Activated CD8-positive, alpha-beta T cell treated with anti-CD3 and anti-CD28 coated beads for 36 hours (primary cell): ENCODE measurements at places on chromosomes 7 and 10. TPM values are rescaled to one million over a fixed set of nuclear protein-coding genes. Genes with fewer than 3 reads are reported as not detected.

GRCh38 chr10:5466451-5467206, 32.7 kb downstream of the CALML5 start:
- no peak for DNase-seq

GRCh38 chr10:99770408-99771045, 11.9 kb upstream of the ABCC2 start:
- DNase-seq, result no peak

DNA sequence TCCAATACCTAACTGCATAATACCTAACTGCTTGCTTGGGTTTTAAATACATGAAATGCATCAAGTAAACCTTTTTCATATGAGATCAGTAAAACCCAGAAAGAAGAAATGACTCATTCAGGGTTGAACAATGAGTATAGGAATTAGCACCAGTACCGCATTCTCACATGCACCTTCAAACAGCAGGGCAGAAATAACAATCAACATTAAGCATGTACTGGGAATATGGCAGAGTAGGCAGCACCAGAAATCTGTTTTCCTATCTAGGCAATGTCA, 850.3 kb upstream of the SORCS1 start:
- no peak for DNase-seq

DNA sequence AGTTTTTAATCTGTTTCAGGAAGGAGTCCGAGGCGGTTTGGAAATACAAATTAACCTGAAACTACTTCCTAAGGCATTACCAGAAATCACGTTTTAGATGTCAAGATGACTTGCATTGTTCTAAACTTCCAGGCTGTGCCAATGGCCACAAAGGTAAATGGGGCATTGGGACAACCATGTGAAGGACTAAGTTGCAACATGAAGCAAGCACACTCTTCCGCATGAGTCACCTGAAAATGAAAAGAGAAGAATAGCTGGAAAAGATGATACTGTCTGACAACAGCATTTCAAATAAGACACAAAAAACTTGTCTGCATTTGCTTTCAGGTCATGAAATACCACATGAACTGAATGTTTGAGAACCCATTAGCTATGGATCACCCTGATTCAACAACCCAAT, 262.1 kb downstream of the AHR start:
- no peak for DNase-seq

GRCh38 chr10:122121059-122121458, 132.1 kb downstream of the TACC2 start:
- DNase-seq, result no peak

GRCh38 chr10:129332476-129332875, 134.6 kb upstream of the MGMT start:
- DNase-seq, result peak; percentile 39

- no peak for DNase-seq
Observed at GRCh38 chr7:25409897-25410636, 181.8 kb upstream of the NPVF start.

- peak; percentile 26 for DNase-seq
Observed at GRCh38 chr10:23694921-23695824, 256.3 kb downstream of the OTUD1 start.

DNA sequence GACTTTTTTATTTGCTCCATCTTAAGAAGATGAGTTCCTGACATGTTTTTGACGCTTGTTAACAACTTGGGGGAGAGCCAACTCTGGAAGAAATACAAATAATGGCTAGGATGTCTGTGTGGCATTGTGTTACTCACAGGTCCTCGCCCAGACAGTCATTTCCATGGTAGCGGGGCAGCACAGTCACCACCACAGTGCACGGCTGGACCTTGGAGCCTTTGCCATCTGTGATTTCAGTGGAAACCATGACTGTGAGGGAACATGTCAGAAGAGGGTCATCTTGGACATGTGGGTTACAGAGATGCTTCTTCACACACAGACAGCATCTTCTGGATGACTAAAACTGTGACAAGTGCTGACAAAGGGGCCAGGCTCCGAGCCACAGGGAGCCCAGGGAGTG, 74.5 kb downstream of the PKD1L1 start:
- DNase-seq, result no peak

- no peak for DNase-seq
Observed at GRCh38 chr7:106992511-106992910, 52.0 kb upstream of the PRKAR2B start.

DENND2A gene
- total RNA-seq, result not detected

ADAM22 gene
- total RNA-seq, result 2.3 TPM

RBM20 gene
- 0.38 TPM for total RNA-seq

PNLIP gene
- not detected for total RNA-seq

C10orf67 gene
- total RNA-seq, result 0.25 TPM
